Right cardiac atrium (tissue), 5 donors: ENCODE measurements at places on chromosomes 11 and 22. TPM values are rescaled to one million over a fixed set of nuclear protein-coding genes. Genes with fewer than 3 reads are reported as not detected.

DNA sequence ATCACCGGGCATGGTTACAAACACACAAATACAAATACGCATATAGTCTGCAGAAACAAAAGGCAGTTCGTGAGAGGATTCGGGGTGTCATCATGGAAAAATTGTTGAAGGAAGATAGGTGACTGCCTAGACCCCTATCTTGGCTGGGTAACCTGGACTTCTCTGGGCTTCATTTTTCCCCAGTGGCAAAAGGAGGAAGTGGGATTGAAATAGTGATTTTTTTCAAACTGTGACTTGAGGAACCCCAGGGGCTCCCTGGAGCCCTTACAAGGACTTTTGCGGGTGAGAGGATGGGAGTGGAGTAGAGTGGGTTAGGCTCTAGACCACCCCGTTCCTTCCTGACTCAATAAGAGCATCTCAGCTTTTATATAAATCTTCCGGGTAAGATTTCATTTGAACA lies 1.0 kb upstream of the ELF5 start:
- no peak for DNase-seq

GRCh38 chr22:29940526-29940925 lies 57.6 kb downstream of the MTMR3 start:
- DNase-seq: no peak

DNA sequence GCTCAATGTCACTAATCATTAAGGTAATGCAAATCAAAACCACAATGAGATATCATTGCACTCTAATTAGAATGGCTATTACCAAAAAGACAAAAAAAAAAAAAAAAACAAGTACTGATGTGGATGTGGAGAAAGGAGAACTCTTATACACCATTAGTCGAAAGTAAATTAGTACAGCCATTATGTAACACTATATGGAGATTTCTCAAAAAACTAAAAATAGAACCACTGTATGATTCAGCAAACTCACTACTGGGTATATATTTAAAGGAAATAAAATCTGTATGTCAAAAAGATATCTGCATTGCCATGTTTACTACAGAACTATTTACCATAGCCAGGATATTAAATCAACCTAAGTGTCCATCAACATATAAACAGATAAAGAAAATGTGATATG lies 265.4 kb upstream of the ARHGAP20 start:
- no peak for DNase-seq

- DNase-seq: peak; percentile 50
Measured at GRCh38 chr22:43305806-43306205, 37.4 kb downstream of the SCUBE1 start.

DNA sequence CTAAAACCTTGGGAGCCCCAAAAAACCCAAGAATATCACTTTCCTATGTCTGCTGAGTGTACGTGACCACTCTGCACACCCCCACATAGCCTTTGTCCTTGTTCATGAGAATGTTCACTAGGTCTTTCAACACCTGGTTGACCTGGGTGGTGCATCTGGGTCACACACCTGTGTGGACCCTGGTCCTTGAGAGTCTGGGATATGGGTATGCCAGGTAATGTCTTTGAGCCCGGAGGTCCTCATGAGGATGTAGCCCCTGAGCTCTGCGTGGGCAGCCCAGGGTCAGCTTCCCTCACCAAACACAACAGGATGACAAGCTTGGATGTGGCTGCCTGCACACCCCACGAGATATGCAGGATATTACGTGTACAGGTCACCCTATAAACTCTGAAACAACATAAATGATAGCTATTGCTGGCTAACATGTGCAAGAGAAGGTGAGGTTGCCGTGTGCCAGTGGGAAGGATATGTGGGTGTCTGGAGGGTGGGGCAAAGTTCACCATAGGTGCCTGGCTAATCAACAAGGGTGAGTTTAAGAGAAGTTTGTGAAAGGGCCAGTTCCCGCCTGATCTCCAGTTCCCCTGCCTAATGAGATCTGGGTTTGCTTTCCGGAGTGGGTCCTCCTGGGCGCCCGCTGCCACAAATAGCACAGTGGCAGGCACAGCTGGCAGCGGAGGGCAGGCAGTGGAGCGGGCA lies 1.4 kb upstream of the PPARA start:
- DNase-seq: no peak

- no peak for DNase-seq
Measured at GRCh38 chr11:87966694-87967093, 208.5 kb downstream of the RAB38 start.

- DNase-seq: no peak
Measured at GRCh38 chr11:7014118-7014517, 6.0 kb downstream of the ZNF214 start.

DNA sequence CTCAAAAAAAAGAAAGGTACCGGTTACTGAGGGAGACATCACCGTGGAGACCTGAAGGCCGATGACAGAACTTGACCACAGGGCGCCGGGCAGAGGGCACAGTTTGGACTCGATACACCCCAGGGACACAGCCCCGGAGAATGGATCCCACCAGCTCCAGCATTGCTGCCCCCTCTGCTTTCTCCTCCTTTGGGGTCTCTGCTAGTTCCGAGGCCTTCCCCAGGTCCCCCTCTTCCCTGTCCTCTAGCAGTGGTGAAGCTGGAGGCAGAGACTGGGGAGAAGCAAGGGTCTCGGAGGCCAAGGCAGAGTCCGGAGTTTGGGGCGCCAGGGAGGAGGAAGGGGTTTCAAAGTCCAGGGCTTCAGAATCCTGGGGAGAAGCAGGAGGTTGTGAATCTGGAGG lies 4.8 kb upstream of the EEF1G start:
- no peak for DNase-seq

GRCh38 chr11:61342207-61342803 lies 9.3 kb downstream of the TKFC start:
- no peak for DNase-seq

GRCh38 chr22:46971099-46971763 lies 208.8 kb downstream of the TBC1D22A start:
- DNase-seq: peak; percentile 80

GRCh38 chr11:100861212-100861611 lies 174.1 kb downstream of the ARHGAP42 start:
- no peak for DNase-seq

- no peak for DNase-seq
Measured at GRCh38 chr11:8196749-8197148, 27.9 kb upstream of the RIC3 start.

GRCh38 chr22:35555483-35555890 lies 14.9 kb downstream of the RASD2 start:
- DNase-seq: no peak

GRCh38 chr11:69950621-69951020 lies 127.5 kb upstream of the ANO1 start:
- DNase-seq: no peak

The SYNGR1 gene
- 68.2 TPM for total RNA-seq

The BTBD18 gene
- not detected for total RNA-seq

The UPK3A gene
- total RNA-seq: not detected

The TM7SF2 gene
- 91.5 TPM for total RNA-seq

The VPREB3 gene
- total RNA-seq: not detected

The ACR gene
- total RNA-seq: 0.38 TPM

The C11orf52 gene
- total RNA-seq: 2.4 TPM

The OR51E2 gene
- not detected for total RNA-seq

The IFITM10 gene
- total RNA-seq: 1.0 TPM

The OR5P2 gene
- total RNA-seq: not detected
